Lung (tissue), 17 donors: ENCODE measurements at places on chromosomes 13 and 19. TPM values are rescaled to one million over a fixed set of nuclear protein-coding genes. Genes with fewer than 3 reads are reported as not detected.

GRCh38 chr19:40601134-40601974, at the start of gene LTBP4:
LTBP4 (plus strand) TSS chr19:40601369; CDS start chr19:40601388, 19 bp downstream.
- H3K4me1 ChIP-seq: peaks cover 4% of the 10 kb centered on the region
- no peaks in the 10 kb centered on the region for H3K36me3 ChIP-seq
- H3K27me3 ChIP-seq: no peaks in the 10 kb centered on the region
- peak; percentile 67 for DNase-seq
- H3K4me3 ChIP-seq: peak within 1 kb of the TSS; percentile 40
- peak within 1 kb of the TSS; percentile 87 for H3K27ac ChIP-seq

DNA sequence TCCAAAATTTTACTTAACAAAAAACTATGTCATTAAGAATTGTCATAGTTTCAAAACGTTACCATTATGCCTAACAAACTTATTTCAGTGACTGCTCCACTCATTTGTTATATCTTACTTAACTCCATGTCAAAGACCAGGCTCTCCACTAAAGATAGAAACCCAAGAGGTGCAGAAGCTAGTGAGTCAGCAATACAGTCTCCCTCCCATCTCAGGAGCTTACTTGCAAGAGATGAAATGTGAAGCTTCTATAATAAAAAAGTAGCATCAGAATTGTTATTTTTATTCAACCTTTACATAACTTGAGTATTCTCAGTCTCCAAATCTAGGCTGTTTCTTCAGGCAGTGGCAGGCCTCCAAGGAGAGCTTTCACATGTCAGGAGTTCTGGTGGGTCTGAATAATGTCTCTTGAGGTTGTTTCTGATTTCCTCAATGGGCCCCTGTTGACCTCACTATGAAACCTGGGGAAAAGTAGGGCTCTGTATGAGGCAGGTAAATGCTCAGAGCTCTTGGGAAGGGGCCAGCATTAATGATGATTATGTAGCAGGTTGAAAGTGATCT, 242.0 kb downstream of the NDFIP2 start:
- DNase-seq: no peak
- H3K36me3 ChIP-seq: no peaks in the 10 kb centered on the region
- H3K4me1 ChIP-seq: no peaks in the 10 kb centered on the region
- H3K4me3 ChIP-seq: no peak overlapping the region

DNA sequence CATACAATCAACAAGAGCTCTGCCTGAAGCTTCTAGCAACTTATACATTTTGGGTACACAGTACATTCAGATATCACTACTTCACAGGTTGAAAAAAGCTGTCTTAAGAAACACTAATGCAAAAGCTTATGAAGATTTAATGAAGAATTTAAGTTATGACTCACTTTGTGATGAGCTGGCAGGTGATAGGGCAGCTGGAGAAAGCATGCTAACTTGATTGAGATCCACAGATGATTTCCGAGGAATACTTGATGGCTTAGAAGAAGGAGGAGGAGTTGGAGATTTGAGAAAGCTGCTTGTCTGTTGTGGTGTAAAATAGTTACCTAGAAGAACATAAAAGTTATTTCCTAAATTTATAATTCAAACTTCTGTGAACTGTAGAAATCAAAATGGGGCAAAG, 23.3 kb downstream of the EXOSC8 start:
- no peaks in the 10 kb centered on the region for H3K27me3 ChIP-seq
- H3K4me1 ChIP-seq: no peaks in the 10 kb centered on the region
- H3K36me3 ChIP-seq: peaks cover 10% of the 10 kb centered on the region
- no peak for DNase-seq
- no peak overlapping the region for H3K4me3 ChIP-seq
- no peak overlapping the region for H3K27ac ChIP-seq

GRCh38 chr19:810077-810855, 11.5 kb downstream of the PLPPR3 start:
- H3K27ac ChIP-seq: no peak overlapping the region
- H3K4me3 ChIP-seq: no peak overlapping the region
- DNase-seq: no peak
- H3K27me3 ChIP-seq: no peaks in the 10 kb centered on the region
- no peaks in the 10 kb centered on the region for H3K4me1 ChIP-seq

DNA sequence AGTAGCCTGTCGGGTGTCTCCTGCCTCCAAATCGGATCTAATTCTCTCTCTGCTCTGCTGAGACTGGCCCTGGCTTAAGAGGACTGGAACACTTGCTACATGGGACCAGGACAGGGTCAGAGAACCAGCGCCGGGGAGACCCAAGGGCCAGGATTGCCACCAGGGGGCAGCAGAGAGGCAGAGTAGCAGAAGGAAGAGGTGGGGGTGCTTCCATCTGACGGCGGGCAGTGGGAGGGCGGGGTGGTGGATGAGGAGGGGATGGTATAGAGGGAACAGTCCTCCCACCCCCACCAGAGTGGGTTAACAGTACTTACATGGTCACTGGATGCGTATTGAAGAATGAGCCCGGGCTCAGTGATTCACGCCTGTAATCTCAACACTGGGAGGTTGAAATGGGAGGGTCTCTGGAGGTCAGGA, 11.9 kb downstream of the SELENOW start:
- H3K27me3 ChIP-seq: no peaks in the 10 kb centered on the region
- H3K4me1 ChIP-seq: no peaks in the 10 kb centered on the region
- H3K4me3 ChIP-seq: no peak overlapping the region
- DNase-seq: peak; percentile 58

DNA sequence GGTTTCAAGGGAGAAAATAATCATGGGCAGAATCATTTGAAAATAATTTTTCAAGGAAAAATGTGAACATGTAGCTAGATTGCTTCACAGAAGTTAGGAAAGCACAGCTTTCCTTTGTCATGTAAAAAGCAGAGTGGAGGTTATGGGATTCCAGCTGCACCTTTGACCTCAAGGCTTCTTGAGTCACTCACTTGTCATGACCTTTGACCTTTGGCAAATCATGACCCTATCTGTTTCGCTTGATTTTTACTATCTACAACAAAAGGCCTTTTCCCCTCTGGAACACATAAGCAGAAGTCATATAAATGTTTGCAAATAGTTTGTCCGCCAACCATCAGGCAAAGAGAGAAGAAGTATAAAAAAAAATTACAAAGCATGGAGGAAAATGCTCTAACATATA, 210.7 kb upstream of the MIR17HG start:
- H3K27me3 ChIP-seq: no peaks in the 10 kb centered on the region
- no peak overlapping the region for H3K4me3 ChIP-seq
- no peak for DNase-seq

- peaks cover 7% of the 10 kb centered on the region for H3K36me3 ChIP-seq
- H3K27ac ChIP-seq: no peak overlapping the region
- H3K4me3 ChIP-seq: no peak overlapping the region
- no peak for DNase-seq
- peaks cover 13% of the 10 kb centered on the region for H3K4me1 ChIP-seq
- H3K27me3 ChIP-seq: no peaks in the 10 kb centered on the region
Measured at GRCh38 chr19:15402411-15403150, 16.2 kb downstream of the AKAP8L start.

GRCh38 chr19:49579947-49580263, 451 bp downstream of the NOSIP start:
- peak overlapping the region; percentile 55 for H3K27ac ChIP-seq
- H3K4me3 ChIP-seq: peak overlapping the region; percentile 67
- peaks cover 3% of the 10 kb centered on the region for H3K4me1 ChIP-seq
- DNase-seq: no peak
- H3K36me3 ChIP-seq: no peaks in the 10 kb centered on the region

DNA sequence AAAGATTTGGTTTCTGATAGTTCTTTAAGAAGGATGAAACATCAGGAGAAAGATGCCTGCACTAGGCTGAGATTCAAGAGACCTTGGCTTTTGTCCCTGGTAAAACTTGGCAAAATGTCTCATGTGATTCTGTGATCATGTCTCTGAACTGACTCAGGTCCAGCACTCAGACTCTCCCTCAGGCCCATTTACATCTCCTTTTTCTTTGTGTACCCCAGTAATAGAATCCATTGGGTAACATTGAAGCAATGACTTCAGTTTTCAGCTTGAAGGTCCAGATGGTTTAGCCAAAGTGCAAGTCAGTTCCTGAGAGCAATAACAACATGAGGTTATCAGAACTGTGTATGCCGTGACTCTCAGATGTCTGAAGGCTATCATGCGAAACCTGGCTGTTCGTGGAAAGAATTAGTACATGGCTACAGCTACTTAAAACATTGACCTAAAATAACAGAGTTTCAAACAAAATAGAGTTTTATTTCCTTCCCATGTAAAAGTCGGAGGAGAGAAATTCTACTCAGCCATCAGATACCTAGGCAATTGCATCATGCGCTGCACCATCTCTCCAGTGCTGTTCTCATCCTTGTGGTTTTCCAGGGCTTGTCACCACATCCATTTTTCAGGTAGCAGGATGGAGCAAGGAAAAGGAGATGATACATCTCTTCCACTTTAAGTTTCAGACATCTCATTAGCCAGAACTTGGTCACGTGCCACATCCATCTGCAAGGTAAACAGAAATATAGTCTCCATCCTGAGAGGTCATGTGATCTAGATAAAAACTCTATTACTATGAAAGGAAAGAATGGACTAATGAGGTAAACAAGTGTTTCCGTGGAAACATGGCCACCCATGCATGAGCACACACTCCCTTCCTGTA, 117.3 kb downstream of the POSTN start:
- H3K4me3 ChIP-seq: no peak overlapping the region
- DNase-seq: peak; percentile 61
- no peaks in the 10 kb centered on the region for H3K27me3 ChIP-seq
- no peaks in the 10 kb centered on the region for H3K4me1 ChIP-seq
- no peak overlapping the region for H3K27ac ChIP-seq

DNA sequence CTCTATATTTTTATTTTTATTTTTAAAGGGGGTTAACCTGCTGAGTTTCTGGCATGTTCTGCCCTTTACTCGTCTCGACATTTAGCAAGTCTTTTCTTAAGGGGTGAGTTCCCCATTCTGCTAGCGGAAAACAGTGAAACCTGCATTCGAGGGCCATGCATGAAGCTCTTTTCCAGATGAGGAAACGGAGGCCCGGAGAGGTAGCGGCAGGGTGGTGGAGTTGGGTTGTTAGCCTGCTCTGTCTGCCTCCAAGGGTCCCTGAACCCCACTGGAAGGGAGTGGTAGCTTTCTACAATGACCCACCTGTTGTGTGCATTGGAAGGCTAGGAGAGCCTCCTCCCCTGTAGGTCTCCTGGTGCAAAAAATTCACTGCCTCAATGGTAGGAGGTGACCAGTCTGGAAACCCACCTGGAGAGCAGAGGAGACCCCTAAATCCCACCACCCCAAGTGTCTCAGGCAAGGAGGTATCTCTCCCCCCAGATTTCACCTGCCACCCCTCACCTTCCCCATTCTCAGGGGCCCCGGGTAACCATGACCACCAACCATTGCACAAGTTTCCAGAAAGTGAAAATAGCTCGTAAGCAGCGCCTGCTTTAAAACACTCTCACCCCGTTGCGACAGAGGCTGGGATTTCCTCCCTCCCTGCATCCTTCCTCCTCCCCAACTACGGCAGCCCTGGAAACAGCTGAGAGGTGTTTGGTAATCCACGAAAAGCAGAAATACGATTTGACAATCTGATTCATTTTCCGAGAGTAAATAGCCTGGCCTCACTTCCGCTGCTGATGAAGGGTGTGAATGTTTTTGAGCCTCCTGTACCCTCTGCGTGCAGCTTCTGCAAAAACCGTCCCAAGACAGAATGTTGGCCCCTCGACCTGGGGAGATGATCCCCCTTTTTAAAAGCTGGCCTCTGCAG, 3.5 kb downstream of the KLF2 start:
- peak overlapping the region; percentile 98 for H3K27ac ChIP-seq
- no peaks in the 10 kb centered on the region for H3K27me3 ChIP-seq
- peak; percentile 95 for DNase-seq
- peaks cover 4% of the 10 kb centered on the region for H3K4me1 ChIP-seq
- peak overlapping the region; percentile 52 for H3K4me3 ChIP-seq

GRCh38 chr19:2064788-2065524, 13.9 kb upstream of the MKNK2 start:
- H3K4me3 ChIP-seq: no peak overlapping the region
- no peaks in the 10 kb centered on the region for H3K36me3 ChIP-seq
- H3K27ac ChIP-seq: peak overlapping the region; percentile 50
- no peak for DNase-seq

The CBY2 gene
- total RNA-seq: not detected

The IGSF23 gene
- total RNA-seq: not detected

The POU4F1 gene
- total RNA-seq: not detected

The MEF2B gene
- 1.8 TPM for total RNA-seq

The ONECUT3 gene
- not detected for total RNA-seq

The PABPC3 gene
- 0.51 TPM for total RNA-seq

The ZNF135 gene
- 13.5 TPM for total RNA-seq

The DACH1 gene
- 42.3 TPM for total RNA-seq

The S1PR4 gene
- total RNA-seq: 7.3 TPM

The ZNF575 gene
- 2.3 TPM for total RNA-seq
